OCI-M1 (cell line): ENCODE measurements at places on chromosomes 4 and X.

DNA sequence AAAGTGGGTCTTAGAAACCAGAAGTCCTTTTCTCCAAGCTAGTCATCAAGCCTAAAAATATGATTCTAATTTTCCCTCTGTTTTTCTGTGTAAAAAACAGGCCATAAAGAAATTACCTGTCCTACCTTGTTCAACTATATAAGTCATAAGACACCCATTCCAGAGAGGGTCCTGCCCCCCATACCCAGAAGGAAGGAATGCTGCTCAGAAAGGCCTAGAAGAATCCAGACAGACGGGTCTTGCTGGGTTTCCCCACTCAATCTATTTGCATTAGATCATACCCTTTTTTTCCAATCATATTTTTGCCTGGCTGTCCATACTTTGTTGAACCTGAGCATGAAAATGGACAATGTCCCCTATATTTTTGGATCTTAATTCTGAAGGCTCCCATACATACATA, 16.3 kb upstream of the XAGE2 start:
- DNase-seq, result no peak

DNA sequence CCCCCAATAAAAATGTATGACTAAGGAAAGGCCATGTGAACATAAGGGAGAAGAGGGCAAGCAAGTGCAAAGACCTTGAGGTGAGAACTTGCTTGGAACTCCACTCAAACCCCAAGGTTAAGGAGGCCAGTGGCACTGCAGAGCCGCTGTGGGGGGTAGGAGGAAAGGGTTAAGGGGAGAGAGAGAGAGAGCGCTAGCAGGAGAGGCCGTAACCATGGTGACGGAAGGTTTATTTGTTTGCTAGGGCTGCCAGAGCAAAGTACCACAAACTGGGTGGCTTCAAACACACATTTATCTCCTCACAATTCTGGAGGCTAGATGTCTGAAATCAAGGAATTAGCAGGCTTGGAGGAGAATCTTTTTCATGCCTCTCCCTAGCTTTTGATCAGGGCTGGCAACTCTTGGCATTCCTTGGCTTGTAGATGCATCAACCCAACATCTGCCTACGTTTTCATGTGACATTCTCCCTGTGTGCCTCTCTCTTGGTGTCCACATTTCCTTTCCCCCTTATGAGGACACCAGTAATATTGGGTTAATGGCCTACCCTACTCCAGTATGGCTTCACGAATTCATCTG, 35.2 kb downstream of the SMIM20 start:
- DNase-seq, result no peak

- DNase-seq, result no peak
Observed at GRCh38 chr4:65791111-65791811, 121.0 kb upstream of the EPHA5 start.

DNA sequence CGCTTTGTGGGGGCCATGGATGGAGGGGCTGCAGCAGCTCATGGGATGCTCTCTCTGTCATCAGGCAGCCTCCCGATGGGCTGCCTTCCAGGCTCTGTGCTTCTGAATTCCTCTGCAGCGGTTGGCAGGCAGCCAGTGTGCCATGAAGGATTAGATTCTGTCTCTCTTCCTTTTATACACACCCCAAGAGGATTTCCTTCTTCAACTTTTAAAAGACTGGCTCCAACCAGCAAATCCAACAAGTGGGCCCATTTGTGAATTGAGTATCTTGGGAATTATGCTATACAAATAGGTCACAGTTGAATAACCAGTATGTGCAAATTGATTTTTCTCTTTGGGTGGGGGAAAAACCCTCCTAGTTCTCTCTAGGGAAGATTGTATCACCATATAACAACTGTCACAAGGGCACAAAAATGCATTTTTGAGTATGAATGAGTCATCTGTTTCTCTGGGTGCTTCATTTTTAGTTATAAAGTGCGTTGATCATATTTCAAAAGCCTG, 96.8 kb upstream of the FAT1 start:
- DNase-seq, result peak; percentile 65
